ENCODE measurements at places on chromosomes 16 and 17.

- DNase-seq, result no peak
Observed at GRCh38 chr16:51429041-51429440, 278.0 kb upstream of the SALL1 start.

DNA sequence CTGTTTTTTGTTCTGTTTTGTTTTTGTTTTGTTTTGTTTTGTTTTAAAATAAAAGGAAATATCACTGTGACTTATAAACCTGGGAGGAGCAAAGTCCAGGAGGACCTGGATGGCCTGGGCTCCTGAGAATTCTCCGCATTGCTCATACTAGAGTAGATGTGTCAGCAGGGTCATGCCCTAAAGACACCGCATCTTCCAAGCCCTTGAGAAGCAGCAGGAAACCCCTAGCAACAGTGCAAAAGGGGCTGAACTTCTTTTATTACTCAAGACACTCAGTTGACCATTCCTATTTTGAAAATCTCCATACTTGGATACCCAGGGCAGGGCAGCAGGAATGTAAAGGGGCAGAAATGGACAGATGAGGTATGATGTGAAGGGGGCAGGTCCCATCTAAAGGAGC lies 51.8 kb downstream of the SYT17 start:
- DNase-seq, result no peak

DNA sequence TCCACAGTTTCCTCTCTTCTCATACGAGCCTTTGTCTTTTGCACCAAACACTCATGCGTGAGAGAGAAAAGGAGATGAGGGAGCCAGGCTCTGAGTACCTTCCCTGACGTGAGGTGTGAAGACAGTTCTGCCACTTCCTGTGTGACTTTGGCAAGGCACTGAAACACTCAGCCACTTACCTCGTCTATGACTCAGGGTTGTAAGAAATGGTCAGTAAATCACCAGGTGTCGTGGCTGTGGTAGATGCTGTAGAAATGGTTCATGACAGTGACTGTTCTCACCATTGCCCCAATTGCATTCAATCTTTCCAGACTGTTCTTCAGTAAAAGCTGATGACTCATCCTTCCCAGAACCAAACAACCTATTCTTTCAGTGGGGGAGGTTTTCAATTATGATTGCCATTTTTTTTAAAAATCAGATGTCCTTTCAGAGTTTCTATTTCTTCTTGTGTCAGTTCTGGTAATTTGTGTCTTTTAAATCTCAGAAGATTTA lies 49.2 kb upstream of the CBFA2T3 start:
- DNase-seq, result no peak

GRCh38 chr17:59413014-59413766 lies 81.7 kb downstream of the YPEL2 start:
- no peak for DNase-seq

- no peak for DNase-seq
Observed at GRCh38 chr17:2346475-2346874, 9.2 kb downstream of the SGSM2 start.

- DNase-seq, result no peak
Observed at GRCh38 chr17:73787076-73788059, 143.1 kb upstream of the SDK2 start.

DNA sequence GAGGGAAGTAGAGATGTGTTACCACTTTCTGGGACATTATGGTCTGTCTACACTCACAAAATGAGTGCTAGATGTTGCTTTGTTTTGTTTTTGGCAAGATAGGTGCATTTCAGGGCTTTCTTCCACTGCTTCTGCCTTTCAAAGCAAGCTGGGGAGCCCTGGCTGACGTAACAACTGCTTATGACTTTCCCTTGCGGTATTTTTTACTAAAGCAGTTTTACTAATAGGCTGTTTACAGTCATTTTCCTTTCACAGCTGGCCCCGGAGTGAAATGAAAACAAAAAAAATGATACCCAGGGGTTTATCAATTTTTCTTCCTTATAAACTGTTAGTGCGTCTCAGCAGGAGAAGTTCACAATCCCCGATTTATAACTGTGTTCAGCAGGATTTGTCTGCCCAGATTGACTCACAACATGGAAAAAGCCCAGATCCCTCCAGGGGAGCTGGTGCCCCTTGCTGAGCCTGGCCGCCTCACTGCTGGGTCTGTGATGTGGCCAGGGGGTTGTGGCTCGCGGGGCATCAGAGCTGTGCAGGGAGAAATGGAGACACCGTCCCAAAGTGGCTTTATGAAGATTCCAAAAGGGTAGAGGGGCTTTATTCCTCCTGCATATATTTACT lies 184.4 kb upstream of the HS3ST3A1 start:
- DNase-seq, result no peak

- no peak for DNase-seq
Observed at GRCh38 chr17:81440051-81440471, 44.8 kb downstream of the BAHCC1 start.

Measured in left ventricle myocardium inferior (tissue), 1 donor.